ENCODE measurements at places on chromosomes 6 and 20.

DNA sequence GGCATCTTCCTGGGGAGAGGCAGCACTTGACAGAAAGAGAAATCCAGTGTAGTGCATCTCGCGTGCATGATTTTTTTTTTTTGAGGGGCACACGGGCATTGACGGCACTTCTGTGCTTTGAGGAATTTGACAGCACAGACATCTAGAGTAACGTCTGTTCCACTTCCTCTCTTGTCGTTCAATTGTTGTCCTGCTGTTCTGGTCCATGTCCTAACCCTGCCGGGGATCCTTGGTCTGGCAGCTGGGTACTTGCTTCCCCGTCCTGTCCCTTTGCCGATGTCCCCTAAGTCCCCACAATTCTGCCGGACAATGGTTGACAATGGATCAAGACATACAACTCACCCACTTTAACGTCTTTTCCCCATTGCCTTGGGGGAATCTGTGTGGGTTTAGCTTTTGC, 46.0 kb upstream of the NAA20 start:
- no peak for DNase-seq

- no peak for DNase-seq
Observed at GRCh38 chr6:138847884-138848283, 52.0 kb downstream of the ECT2L start.

GRCh38 chr20:40984496-40984895, 44.1 kb upstream of the TOP1 start:
- no peak for DNase-seq

DNA sequence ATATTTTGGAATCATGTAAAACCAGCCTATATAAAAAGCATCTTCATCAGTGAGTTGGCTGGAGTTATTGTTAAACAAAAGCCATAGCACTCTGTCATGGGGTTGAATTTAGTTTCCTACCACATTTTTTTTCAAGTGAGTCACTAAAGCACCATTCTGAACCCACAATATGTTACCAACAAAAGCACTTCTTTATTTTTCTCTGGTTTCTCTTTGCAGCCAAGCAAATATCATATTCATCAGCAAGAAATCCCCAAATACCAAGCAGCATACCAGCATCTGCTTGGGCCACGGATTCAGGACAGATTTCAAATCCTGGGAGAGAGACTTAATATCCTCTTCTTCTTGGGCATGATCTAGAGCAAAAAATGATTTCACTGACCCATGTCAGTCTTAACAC, 441.4 kb downstream of the BCKDHB start:
- DNase-seq: no peak

- no peak for DNase-seq
Observed at GRCh38 chr6:143183666-143184065, 123.0 kb downstream of the AIG1 start.

DNA sequence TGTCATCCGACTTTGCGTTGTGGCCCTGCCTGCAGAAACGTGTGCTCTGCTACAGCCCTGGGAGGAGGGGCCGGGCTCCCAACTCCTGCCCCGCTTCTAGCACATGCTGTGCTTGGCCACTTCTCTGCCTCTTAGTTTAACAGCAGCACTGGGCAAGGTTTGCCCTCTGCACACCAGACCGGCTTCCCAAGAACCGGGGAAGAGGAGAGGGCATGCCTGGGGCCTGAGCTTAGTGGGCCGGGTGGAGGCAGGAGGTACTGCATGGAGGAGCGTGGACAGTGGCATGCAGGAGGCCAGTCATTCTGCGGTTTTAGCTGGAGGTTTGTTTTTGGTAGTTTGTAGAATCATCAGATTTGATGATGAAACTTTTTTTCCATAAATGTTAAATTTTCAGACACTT, 45.5 kb downstream of the CEP43 start:
- DNase-seq: no peak

DNA sequence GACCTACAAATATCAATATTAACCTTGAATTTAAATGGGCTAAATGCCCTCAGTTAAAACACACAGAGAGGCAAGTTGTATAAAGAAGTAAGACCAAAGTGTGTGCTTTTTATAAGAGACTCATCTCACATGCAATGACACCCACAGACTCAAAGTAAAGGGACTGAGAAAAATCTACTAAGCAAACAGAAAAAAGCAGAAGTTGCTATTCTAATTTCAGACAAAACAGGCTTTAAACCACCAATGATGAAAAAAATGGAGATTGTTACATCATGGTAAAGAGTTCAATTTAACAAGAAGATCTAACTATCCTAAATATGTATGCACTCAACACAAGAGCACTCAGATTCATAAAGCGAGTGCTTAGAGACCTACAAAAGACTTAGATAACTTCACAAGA, 741.9 kb upstream of the MARCKS start:
- no peak for DNase-seq

DNA sequence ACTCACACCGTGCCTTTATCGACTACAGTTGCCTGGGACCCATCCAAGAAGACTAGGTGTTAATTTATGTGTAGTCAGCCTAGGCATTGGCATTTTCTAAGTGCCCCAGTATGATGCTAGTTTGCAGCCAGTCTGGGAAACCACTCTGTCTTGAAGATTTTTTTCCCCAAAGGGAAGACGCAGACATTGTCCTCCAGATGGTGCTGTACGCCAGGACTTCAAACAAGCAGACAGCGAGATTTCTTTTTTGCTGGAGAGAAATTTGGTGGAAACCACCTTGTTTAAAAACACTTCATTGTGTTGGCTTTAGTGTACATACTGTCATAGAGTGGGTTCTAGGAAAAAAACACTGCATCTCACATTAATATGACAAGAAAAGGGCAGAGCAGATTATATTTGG, 30.0 kb downstream of the ALDH5A1 start:
- DNase-seq: peak; percentile 1

- no peak for DNase-seq
Observed at GRCh38 chr6:39608652-39609345, 116.4 kb downstream of the KIF6 start.

DNA sequence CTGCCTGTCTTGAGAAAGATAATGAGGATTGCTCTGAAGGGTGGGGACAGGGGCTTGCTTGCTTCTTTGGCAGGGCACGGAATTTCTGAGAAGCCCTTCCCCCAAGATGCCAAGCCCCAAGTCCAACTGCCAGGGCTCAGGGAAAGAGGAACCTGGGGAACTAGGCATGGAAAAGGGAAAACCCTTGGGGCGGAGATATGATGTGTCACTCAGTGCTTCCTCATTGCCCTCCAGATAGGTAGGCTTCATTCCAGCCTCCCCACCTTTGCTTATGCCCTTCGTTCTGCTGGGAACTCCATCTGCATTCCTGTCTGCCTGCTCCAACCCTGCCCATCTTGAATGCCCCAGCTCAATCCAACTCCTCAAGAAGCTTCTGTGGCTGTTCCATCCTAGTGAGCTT, 61.2 kb downstream of the VEGFA start:
- DNase-seq: no peak

- no peak for DNase-seq
Observed at GRCh38 chr6:16181439-16182297, 52.8 kb downstream of the MYLIP start.

DNA sequence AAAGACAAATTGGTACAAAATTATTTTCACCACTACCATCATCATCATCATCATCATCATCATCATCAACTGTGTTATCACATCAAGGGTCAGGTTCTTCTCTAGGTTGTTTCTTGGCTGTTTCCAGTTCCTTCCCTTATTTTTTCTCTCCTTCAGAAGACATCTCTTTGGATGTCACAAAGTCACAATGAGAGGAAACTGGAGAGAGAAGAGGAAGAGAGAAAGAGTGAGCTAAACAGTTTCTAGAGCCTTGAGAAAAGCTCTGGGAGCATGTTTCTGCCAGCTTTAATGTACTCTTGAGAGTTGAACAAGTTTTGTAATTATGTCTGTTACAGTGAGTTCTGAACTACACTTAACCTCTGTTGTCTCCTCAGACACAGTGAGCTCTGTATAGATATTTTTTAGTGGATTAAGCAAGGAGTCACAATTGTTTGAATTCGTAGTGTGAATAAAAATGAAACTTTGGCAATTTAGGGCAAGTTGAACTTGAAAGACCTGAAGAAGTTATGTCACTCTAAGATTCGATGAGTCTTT, 123.0 kb upstream of the AKIRIN2 start:
- no peak for DNase-seq

DNA sequence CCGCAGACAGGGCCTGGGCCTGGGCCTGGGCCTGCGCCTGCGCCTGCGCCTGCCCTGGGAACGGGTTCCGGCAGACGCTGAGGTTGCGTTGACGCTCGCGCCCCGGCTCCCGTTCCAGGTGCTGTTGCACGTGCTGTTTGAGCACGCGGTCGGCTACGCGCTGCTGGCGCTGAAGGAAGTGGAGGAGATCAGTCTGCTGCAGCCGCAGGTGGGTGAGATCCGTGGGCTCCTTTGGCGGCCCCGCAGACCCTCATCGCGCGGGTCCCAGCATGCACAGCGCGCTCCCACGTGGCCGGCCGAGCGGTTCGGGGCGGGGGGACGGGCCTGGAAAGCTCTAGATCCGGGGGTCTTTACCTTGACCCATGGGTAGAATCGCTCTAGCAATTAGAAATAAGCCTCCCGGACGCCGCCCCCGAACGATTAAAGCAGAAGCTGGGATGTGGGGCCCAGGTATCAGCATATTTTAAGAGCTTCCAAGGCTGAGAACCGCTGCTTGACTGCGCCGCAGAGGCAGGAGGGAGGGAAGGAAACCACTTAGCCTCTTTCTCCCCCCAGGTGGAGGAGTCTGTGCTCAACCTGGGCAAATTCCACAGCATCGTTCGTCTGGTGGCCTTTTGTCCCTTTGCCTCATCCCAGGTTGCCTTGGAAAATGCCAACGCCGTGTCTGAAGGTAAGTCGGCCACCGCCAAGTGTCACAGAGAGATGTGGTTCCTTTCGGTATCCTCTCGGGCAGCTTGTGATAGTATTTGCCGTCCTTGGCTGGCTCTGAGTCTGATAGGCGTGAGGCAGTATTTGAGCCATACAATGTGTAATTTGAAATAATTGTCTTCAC, 508 bp downstream of the NOP56 start:
- DNase-seq: no peak

DNA sequence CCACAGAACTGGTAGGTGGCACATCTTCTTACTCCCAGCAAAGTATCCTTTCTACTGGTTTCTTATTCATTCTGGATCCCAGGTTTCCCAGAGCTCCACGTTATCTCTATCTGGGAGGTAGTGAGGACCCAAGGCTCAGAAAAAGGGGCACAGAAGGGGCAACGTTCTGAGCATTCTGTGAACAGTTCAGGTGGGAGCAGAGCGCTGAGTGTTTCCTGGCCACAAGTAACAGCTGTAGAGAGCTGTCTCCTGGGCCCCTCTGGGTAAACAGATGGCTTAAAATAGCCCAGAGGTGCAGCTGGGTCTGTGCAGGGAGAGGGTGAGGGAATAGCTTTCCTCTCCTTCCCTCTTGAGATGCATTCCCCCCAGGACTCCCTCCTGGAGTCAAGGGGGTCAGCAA, 2.1 kb downstream of the APOBEC2 start:
- no peak for DNase-seq

DNA sequence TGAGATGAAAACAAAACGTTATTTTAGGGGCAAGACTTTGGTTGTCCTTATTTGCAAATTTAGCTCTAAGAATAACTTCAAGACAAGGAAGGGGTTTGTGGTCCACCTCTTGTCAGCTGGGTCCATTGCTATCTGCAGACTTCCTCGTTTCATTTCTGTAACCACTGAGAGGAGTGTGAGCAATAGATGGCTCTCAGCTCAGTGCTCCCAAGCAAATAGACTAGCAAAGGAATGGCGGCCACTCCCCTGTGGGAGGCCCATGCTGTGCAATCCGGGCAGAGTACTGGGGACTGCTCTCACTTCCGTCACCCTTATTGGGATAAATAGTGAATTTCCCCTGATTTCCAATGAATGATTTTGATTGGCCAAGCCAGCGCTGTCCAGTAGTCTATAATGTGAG, 176.6 kb downstream of the ZDHHC14 start:
- DNase-seq: no peak

DNA sequence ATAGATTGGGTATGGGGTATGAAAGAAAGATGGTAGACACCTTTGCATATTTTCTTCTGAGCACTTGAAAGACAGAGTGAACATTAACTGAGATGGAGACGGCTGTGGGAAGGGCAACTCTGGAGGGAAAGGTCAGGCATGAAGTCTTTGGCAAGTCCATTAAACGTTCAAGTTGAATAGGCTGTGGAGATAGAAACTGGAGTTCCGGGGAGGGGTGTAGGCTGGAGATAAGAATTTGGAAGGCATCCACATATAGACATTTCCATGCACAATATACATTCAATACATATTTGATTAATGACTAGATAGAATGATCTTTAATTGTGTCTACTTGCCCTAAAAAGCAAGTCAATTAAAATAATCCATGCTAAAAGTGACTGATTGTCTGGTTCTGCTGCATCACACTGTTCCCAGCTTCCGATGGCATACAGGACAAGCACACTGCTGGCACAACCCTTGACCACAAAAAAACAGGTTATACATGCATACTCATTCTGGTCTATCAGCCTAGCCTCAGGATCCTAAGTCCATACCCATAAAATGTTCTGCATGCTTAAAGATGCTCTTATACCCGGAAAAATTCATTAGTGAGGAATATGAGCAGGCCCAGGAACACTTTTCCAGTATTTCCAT, 1.9 kb upstream of the MYLK4 start:
- no peak for DNase-seq

GRCh38 chr6:26202811-26203583, 115.8 kb downstream of the HFE start:
- DNase-seq: no peak

DNA sequence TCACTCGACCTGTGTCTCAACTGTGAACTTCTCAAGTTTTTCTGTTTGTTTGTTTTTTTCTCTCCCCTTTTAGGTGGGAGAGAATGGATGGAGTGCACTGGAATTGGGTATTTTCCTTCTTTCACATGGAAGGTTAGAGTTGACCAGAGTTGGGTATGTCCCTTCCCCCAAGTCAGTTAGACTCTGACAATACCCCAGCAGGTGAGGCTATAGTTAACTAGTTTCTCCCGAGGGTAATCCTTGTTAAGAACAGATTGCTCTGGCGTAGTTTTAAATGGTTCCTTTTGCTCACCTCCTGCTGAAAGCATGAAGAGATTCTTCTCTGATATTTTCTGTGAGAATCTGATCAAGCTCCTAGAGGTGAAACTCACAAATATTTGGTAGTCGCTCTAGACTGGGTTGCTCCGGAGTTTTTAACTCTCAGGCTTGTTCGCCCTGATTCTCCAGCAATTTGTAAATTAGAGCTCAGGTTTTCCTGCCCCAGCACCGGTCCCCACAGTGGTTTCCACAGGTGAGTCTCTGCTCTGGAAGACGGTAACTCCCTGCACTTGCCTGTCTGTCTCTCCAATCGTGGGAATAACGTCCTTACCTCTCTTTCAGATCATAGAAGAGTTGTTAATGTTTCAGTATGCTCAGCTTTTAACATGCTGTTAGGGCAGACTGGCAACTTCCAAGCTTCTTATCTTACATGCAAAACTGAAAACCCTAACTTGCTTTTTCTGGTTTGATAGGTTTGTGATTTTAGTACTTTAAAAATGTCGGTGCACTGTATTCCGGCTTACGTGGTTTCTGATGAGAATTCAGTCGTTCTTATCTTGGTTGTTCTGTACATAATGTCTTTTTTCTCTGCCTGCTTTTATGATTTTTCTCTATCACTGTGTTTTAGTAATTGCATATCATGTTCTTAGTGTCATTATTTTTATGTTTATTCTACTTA, 111.2 kb upstream of the HIVEP1 start:
- DNase-seq: no peak

GRCh38 chr6:163232015-163232523, 182.4 kb upstream of the QKI start:
- DNase-seq: no peak

GRCh38 chr20:19017104-19017690, 195.2 kb upstream of the SLC24A3 start:
- no peak for DNase-seq

- no peak for DNase-seq
Observed at GRCh38 chr6:46949632-46950280, 28.0 kb upstream of the ADGRF5 start.

All from NCI-H2107 (cell line).